ENCODE measurements at places on chromosomes 4 and X.

DNA sequence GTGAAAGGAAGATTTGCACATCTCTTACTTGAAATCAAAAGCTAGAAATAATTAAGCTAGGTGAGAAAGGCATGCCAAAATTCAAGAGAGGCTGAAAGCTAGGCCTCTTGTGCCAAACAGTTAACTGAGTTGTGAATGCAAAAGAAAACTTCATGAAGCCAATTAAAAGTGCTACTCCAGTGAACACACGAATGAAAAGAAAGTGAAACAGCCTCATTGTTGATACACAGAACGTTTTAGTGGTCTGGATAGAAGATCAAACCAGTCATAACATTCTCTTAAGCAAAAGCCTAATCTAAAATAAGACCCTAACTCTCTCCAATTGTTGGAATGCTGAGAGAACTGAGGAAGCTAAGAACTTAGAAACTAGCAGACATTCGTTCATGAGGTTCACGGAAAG, 122.3 kb downstream of the UNC5C start:
- DNase-seq: no peak

DNA sequence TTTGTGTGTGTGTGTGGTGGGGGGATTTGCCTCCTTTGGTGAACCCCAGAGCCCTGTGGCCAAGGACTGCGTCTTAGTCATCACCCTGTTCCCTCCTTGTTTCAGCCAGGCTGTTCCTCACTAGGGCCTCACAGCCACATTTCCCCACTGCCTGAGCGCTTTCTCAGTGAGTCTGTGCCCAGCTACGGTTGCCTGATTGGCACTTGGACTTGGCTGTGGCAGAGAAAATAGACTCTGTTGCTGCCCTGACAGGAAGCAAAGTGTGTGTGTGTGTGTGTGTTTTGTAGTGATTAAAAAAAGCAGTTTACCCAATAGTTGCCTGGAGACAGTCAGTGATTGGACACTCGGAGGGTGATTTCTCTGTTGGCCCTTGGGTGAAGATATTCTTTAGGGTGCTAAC, 113.0 kb downstream of the UCHL1 start:
- no peak for DNase-seq

- DNase-seq: peak; percentile 4
Observed at GRCh38 chrX:107537815-107538214, 88.4 kb downstream of the FRMPD3 start.

- no peak for DNase-seq
Observed at GRCh38 chr4:169219440-169219839, 51.3 kb downstream of the SH3RF1 start.

DNA sequence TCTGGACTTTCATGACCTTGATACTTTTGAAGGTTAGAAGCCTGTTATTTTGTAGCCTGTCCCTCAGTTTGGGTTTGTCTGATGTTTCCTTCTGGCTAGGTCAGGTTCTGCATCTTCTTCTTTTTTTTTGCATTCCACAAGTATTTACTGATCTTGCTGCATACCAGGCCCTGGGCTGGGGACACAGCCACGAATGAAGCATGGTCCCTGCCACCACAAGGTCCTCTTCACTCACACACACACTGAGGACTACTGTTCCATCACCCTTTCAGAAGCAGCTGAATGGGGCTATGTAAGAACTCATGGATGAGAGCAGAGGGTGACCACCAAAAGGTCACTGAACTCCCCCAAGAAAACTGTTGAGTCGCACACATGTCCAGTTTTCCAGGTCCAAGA, 39.2 kb downstream of the USP11 start:
- no peak for DNase-seq
